ENCODE measurements at places on chromosomes 7 and 10.

DNA sequence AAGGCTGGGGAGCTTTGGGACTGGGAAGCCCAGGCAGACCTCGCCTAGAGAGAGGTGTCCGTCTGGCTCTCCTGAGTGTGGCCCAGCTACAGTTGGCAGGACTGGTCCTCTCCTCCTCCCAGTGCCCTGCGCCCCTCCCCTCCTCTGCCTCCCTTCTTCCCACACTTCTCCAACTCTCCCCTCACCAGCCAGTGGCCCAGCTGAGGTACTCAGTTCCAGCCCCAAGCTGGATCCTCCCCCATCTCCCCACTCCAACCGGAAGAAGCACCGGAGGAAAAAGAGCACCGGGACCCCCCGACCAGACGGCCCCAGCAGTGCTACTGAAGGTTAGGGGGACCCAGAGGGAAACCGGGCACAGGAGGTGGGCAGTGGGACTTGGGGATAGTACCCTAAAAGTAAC, 27.7 kb downstream of the GBX1 start:
- no peak for DNase-seq

DNA sequence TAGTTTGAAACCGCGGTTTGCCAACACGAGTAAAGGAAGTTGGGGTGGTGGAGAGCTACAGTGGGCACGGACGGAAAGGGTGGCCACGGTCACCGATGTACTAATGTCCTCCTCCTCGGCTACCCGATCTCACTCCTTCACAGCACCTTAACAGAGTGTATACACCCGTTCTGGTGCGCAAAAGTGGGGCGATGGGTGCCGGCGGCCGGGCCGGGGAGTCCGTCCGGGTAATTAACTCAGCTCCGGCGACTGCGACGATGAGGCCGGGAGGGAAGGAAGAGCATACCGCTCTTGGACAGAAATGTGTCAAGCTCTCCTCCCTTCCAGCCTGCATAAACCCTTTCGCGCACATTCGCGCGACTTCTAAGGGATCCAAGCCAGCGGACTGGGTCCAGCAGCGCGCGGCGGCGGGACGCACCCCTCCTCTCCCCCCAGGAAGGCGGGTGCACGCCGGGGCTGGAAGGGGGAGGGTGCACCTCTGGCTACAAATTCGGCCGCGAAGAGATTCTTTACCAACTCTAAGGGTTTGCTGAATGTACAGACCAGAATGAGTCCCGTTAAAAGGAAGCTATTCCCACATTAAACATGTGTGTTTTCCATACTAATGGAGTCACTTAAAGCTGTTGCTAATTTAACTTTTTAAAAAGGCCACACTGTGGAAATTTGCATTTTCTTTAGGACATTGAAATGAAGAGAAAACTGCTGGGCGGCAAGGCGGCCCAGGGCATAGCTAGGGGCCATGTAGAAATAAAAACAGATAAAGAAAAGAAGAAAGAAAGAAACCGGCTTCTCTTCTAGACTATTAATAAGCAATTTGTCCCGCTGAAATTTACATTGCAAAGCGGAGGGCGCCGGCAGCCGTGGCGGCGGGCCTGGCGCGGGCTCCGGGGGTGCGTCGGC, 6.6 kb upstream of the EBF3 start:
- DNase-seq, result no peak

DNA sequence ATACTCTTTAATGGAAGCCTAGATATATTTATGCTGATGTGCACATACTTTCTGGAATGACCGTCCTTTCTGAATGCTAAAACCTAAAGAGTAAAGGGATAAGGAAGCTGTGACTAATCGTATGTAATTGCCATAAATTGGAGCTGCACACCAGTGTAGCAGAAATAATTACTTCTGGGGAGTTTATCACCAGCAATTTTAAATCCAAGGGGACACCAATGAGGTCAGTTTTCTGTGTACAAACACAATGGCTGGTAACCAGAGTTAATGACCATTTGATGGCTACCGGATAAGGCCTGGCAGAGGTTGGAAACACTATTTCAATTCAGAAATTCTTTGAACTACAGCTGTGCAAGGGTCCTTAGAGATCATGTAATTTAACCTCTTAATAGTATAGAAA, 670.1 kb downstream of the REEP3 start:
- DNase-seq, result no peak

DNA sequence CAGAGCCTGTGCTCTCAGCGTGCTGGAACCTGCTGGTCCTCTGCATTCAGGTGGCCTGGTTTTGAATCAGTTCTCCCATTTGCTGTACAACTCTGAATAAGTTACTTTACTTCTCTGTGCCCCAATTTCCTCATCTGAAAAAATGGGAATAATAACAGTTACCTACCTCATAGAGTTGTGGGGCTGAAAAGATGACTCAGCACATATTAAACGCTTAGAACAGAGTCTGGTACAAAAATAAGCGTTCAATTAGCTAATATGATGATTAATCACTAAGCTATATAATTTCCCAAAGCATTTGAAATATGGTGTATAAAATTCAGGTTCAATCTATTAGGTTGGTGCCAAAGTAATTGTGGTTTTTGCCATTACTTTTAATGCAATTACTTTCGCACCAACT, 259.1 kb downstream of the PRPF18 start:
- DNase-seq, result no peak

DNA sequence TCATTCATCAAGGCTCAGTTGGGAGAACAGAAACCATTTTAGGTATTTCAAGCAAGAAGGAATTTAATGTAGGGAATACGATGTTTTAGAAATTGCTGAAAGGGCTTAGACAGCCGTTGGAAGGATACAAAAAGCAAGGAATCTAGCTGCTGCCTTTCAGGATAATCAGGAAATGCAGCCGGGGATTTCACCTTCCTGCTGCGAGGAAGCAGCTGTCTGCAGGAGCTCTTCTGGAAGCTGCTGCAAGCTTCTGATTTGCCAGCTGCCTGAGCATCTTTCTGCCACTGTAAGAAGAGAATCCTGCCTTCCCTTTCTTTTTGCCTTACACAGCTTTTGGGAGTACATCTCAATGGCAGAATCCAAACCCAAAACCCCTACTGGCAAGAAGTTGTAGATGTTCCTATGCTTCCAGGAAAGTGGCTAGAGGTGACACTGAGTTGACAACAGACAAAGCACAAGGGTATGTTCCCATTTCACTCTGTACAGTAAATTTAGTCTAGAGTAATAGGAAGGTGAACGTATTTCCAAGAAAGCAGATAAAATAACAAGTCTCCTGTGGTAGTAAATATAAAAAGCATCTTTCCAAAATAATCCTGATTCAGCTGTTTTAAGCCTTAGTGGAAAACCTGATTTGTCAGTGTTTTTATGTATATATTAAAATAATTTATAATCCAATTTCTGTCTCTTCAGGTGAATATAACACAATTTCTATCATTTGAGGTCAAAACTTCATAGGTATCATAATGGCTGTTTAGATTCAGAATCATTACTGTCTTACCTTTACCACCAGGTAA, 148.4 kb upstream of the LRGUK start:
- DNase-seq, result no peak

All from NCI-H1417 treated with DMSO at 0.1 percent for 48 hours (cell line).